Left ventricle myocardium superior (tissue), 1 donor: ENCODE measurements at places on chromosomes 13 and 19. TPM values are rescaled to one million over a fixed set of nuclear protein-coding genes. Genes with fewer than 3 reads are reported as not detected.

- no peak for DNase-seq
Observed at GRCh38 chr13:113468029-113468428, 14.7 kb upstream of the ADPRHL1 start.

DNA sequence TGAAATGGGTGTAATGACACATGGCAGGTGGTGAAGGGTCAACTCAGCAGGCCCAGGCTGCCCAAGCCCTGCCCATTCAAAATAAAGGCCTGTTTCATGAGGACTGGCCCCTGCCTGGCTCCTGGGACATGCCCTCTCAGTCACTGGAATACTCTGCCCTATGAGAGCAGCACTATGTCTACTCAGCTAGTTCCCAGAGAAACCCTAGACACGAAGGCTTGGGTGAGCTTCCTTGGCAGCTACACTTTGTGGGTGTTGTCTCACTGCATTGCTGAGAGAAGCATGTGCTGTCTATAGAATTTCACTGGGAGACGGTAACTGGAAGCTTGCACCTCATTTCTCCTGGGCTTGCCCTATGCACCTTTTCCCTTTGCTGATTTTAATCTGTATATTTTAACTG is 752.8 kb downstream of the LIG4 start:
- no peak for DNase-seq

DNA sequence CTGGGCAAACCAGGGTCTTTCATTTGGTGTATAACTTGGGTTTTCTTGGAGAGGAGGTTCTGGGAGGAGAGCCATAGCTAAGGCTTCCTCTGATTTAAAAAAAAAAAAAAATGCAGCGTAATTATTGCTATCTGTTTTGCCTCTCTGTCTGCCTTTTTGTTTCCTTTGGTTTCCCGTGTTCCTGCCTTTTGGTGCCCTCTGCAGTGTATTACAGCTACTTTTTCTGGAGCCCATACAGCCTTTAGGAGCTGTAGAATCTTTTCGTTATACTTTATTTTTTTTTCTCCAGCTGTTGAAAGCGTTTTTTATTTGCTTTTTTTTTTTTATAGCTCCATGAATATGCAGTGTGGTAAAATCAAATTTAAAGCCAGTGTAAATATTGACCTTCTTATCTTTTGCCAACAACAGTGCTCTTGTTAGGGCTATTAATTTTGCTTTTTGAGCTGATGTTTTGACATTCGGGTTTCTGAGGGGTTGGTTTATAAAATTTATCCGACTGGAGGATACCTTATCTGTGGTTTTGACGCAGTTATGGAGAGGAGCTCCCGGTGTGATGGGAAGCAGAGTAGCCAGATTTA is 38.1 kb downstream of the ZNF493 start:
- no peak for DNase-seq

DNA sequence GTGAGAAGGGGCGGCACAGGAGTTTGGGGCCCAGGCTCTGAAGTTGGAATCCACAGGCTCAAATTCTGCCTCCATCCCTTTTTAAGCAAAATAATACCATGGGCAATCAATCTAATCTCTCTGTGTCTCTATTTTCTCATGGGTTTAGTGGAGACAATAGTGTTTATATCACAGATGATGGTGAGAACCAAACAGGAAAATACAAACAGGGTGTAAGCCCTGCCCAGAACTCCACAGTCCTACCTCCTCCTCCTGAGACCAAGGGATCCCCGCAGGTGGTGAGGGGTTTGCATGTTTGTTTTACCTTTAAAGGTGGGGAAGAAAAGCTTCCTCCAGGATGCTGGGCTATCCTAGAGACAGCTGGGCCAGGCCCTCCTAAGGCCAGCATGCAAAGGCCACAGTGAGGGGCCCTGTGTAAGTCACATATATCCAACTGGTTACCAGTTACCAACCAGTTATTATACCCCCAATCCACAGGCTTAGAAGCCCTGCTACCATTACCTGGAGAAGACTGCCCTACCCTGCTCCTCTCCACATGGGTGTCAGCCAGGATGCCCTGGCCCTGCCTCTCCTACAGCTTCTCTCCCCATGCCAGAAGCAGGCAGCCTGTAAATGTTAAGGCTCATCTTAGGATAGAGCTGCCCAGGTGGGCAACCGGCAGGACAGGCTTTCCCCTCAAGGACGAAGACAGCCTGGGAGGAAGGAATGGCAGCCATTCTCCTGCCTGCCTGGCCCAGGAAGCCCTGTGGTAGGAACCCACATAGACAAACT is 658.4 kb downstream of the UQCRFS1 start:
- DNase-seq, result no peak

GRCh38 chr19:12668932-12669269 is 2.3 kb downstream of the WDR83 start:
- peak; percentile 65 for DNase-seq

- DNase-seq, result peak; percentile 73
Observed at GRCh38 chr19:12985049-12985776, 10.1 kb upstream of the NFIX start.

The PSG7 gene
- not detected for total RNA-seq

The HRC gene
- total RNA-seq, result 868 TPM
